Vagina (tissue), 2 donors: ENCODE measurements at places on chromosomes 4 and X. TPM values are rescaled to one million over a fixed set of nuclear protein-coding genes. Genes with fewer than 3 reads are reported as not detected.

DNA sequence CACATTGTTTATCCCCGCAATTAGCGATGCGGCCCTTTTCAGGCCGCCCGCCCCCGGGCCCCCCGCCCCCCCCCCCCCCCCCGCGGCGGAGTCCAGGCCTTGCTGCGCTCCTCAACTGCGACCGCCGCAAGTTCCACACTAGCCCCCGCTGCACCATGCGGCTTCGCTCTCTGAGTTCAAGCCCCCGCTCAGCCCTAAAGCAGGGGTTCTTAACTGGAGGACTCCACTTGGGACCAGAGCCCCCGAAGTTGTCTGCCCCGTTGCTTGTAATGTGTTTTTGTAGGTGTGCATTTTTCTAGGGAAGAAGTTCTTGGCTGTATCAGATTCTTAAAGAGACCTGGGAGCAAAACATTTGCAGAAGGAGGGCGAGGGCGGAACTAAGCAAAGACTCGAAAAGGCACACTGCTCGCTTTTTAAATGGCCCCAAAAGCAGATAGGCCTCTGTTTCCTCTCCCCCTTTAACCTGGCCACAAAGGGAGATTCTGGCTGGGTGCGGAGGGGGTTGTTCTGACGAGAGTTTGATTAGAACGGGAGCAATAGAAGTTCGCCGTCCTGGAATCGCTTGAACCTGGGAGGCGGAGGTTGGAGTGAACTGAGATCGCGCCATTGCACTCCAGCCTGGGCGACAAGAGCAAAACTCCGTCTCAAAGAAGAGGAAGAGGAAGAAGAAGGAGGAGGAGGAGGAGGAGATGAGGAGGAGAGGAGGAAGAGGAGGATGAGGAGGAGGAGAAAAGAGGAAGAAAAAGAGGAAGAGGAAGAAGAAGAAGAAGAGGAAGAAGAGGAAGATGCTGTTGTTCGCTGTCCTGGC is 2.3 kb upstream of the MSX1 start:
- DNase-seq: no peak
- peak overlapping the region; percentile 35 for H3K27ac ChIP-seq
- peak overlapping the region; percentile 29 for H3K4me3 ChIP-seq
- H3K27me3 ChIP-seq: peaks cover 5% of the 10 kb centered on the region
- H3K4me1 ChIP-seq: peaks cover 49% of the 10 kb centered on the region

GRCh38 chrX:8684201-8684965 is 47.6 kb downstream of the ANOS1 start:
- H3K27ac ChIP-seq: no peak overlapping the region
- no peak for DNase-seq
- H3K4me1 ChIP-seq: no peaks in the 10 kb centered on the region

DNA sequence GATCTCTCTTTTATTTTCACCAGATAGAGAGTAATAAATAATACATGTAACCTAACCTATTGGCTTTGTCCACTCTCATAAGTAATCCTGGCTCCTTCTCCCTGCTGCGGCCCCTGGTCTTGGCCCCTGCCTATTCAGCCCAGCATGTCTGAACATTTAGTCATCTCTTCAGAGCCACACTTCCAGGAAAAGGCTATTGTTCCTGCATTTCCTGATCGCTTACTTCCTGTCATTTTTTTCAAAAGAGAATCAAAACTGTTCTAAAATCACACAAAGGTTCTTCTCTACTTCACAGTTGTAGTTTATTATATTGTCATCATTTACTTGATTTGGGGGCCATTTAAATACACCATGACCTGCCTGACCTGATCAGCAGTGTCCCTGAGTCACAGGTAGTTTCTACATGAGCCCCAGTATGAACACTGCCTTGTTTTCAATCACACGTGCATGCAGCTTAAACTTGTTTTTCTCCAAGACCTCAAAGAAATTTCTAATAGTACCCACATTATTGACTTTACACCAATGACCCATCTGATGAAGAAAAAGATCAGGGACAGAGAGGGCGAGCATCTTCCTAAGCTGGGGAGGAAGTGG is 47.4 kb upstream of the KDR start:
- H3K27me3 ChIP-seq: no peaks in the 10 kb centered on the region
- H3K36me3 ChIP-seq: no peaks in the 10 kb centered on the region
- no peak overlapping the region for H3K4me3 ChIP-seq
- H3K4me1 ChIP-seq: no peaks in the 10 kb centered on the region

DNA sequence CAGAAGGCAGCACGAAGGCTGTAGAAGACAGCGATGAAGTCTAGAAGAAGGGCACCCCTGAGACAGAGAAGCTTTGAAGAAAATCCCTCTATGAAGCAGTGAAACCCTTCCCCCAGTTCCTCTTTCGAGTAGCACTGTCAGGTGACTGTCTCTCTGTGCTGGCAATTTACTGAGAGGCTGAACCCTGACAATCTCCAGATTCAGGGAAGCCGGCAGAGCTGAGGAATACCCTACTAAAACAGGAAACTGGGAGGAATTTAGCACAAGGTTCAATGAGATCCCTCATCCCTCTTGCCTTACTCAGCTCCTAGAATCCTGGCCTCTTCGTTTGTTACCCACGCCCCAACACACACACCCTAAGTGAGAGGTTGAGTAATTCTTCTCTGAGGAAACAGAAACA is 239.7 kb upstream of the NOCT start:
- no peak overlapping the region for H3K4me3 ChIP-seq
- no peak for DNase-seq
- no peaks in the 10 kb centered on the region for H3K4me1 ChIP-seq
- H3K27ac ChIP-seq: peak overlapping the region; percentile 26
- H3K36me3 ChIP-seq: no peaks in the 10 kb centered on the region

GRCh38 chr4:48602222-48602621 is 112.2 kb downstream of the ZAR1 start:
- H3K27ac ChIP-seq: no peak overlapping the region
- H3K4me1 ChIP-seq: no peaks in the 10 kb centered on the region
- no peaks in the 10 kb centered on the region for H3K27me3 ChIP-seq
- no peaks in the 10 kb centered on the region for H3K36me3 ChIP-seq

DNA sequence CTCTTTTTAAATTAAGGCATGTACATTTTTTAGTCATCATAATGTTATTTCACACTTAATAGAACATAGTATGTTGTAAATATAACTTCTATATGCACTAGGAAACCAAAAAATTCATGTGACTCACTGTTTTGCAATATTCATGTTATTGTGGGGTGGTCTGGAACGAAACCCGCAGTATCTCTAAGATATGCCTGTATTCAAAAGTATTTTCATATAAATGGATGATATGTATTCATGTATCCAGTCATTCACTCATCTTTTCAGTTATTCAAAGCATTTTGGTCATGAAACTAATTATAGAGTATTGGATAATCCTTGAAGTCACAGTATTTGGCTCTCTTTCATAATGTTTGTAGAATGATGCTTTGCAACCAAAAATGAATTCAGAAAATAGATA is 168.1 kb downstream of the HS6ST2 start:
- no peaks in the 10 kb centered on the region for H3K36me3 ChIP-seq
- H3K27me3 ChIP-seq: no peaks in the 10 kb centered on the region
- H3K27ac ChIP-seq: no peak overlapping the region
- DNase-seq: no peak
- no peak overlapping the region for H3K4me3 ChIP-seq

- no peaks in the 10 kb centered on the region for H3K27me3 ChIP-seq
- no peak for DNase-seq
- H3K4me1 ChIP-seq: no peaks in the 10 kb centered on the region
- no peak overlapping the region for H3K27ac ChIP-seq
- no peak overlapping the region for H3K4me3 ChIP-seq
These were observed 155.8 kb downstream of the SHROOM3 start for GRCh38 chr4:76590798-76591281.

DNA sequence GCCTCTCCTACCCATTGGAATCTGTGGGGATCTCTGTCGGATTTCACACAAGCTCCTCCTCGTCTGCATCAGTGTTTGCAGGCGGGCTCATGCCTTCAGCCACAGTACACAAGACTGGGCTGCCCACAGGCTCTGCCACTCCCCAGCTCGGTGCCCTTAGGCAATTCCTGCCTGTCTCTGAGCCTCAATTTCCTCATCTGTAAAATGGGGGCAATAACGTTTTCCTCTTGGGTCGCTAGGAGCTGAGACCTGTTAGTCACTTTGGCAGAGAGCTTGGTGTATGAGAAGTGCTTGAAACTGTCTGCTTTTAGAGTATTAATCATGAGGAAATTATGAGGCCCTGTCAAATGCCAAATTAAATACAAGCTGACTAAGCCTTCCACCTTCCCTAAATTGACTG is 27.6 kb upstream of the MSX1 start:
- no peaks in the 10 kb centered on the region for H3K36me3 ChIP-seq
- H3K27ac ChIP-seq: no peak overlapping the region
- H3K4me3 ChIP-seq: no peak overlapping the region

DNA sequence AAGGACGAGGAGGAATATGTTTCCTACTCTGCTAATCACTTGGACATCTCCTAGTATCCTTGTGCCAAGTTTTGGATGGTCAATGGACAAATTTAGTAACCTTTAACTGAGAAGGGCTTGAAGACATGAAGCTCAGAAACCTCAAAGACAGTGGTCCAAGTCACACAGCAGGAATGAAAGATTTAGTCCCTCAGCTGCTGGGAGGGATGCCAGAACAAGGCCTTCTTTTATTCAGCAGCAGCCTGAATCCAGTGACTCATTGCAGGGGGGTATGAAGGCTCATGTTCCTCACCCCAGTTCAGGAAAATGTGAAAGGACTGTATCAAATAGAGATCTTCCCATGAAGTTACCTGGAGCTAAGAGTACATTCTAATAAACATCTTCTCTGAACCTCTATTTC is 214.9 kb upstream of the UGT8 start:
- H3K4me3 ChIP-seq: no peak overlapping the region
- H3K27ac ChIP-seq: no peak overlapping the region
- no peaks in the 10 kb centered on the region for H3K27me3 ChIP-seq
- no peaks in the 10 kb centered on the region for H3K4me1 ChIP-seq
- no peaks in the 10 kb centered on the region for H3K36me3 ChIP-seq

GRCh38 chr4:153873741-153874140 is 84.9 kb upstream of the SFRP2 start:
- no peaks in the 10 kb centered on the region for H3K36me3 ChIP-seq
- no peaks in the 10 kb centered on the region for H3K27me3 ChIP-seq
- DNase-seq: no peak

Gene APELA
- not detected for total RNA-seq

Gene ARMCX4
- 16.5 TPM for total RNA-seq
